Right forelimb (tissue), 1 donor: ENCODE measurements at places on chromosomes 5 and 9.

GRCh38 chr5:158463938-158464337, 605.0 kb upstream of the CLINT1 start:
- no peak for DNase-seq

GRCh38 chr5:72523960-72524582, 16.9 kb upstream of the ZNF366 start:
- no peak for DNase-seq

DNA sequence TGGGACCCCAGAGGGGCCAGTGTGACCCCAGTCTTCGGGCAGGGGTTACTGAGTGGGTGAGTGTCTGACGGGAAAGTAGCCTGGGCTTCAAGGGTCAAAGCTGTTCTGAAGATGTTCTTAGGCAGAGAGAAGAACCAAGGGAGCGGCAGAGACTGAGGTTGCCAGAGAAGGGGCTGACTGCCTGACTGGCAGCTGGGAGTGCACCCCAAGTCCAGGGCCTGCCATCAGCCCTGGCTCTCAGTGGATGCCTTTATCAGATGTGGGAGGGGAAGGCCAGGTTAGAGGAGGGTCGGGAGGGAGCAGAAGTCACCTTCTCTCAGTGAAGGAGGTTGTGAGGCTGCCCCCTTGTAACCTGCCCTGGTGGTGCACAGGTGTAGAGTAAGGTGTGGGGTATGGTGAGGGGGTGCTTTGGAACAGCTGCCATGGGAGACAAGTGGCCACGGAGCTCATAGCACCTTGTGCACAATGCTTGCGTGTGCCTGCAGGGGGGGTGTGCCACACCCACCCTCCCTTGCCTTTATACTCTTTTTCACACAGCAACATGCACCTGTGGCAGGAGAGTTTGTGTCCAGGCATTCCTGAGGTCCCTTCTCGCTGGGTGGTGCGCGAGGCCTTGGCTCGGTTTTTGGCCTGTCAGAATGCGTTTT, 18.9 kb downstream of the RALGPS1 start:
- no peak for DNase-seq

DNA sequence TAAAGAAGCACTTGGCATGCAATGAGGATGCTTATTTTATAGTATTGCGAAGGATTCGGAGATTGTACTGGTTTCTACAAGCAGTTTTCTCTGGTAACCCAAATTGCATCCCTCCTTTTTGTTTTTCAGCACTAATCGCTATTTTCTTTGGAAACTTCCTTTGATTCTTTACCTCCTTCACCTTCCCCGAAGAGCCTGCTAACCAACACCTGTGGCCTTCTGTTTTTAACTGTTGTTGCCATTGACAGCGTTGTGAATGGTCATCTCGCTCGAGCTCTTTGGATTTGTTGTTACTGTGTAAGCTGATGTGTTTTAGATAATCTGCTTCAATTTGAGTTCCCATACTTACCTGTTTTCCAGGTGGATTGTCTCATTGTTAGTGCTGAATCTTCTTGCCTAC, 1.1 kb downstream of the CNOT6 start:
- peak; percentile 28 for DNase-seq

GRCh38 chr9:137461663-137462395, 2.7 kb upstream of the NSMF start:
- DNase-seq: peak; percentile 38

DNA sequence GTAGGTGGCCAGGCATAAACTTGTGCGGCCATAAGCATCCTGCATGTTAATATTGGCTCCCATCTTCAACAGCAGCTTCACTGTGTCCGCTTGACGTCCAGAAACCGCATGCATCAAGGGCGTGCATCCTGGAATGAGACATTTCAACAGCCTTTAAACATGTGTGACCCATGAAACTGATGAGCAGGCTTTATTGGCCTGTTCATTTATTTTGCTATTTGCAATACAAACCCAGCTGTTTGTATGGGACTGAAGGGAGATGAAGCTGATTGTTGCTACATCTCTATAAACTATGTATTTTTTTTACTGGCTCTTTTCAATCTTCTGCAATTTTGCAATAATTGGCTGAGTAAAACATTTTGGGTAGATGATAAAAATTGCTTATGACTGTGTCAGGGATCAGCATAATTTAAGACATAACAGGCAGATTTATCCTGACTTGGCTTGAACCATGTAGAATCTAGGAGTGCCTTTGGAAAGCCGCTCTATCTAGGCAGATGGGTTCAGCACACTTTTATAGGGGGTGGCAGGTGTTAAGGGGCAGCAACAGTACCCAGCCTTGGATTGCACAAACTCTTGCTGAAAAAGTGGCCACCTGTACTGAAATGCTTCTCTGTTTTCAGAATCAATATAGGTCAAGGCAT, 56.9 kb downstream of the ANKRD55 start:
- DNase-seq: peak; percentile 50

- no peak for DNase-seq
These were observed 42.3 kb upstream of the STRBP start for GRCh38 chr9:123310551-123311249.

DNA sequence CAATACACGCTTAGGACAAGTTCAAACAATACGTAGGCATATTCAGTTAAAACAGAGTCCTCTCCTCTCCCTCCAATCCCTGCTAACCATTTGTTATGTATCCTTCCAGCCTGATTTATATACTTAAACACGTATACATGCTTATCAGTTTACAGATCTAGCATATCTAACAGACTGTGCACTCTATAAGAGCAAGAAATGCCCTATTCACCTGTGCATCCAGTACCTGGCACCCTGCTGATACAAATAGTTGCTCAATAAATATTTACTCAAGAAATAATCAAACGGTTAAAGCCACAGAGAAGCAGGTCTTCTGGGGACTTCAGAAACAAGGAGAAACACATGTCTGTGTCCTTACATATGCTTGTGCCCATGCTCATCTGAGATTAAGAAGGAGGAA, 55.9 kb downstream of the MLLT3 start:
- no peak for DNase-seq

DNA sequence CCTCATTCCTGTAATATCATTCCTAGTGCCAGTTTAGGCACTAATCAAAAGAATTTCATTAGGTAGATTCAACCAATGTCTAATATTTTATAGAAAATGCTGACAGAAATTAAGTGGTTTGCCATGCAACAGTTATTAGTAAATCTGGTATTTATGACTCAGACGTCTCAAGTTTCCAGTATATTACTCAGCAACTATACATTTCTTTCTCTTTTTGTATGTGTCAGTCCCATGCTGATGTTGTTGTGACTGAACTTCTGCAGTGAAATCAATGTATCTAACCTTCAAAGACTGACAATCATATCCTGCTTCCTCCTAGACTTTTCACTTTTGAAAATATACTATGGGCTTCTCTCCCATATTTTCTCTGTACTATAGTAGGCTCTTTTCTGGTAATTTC, 822.5 kb downstream of the NR2F1-AS1 start:
- DNase-seq: no peak
